ENCODE measurements at places on chromosomes 7 and 10.

DNA sequence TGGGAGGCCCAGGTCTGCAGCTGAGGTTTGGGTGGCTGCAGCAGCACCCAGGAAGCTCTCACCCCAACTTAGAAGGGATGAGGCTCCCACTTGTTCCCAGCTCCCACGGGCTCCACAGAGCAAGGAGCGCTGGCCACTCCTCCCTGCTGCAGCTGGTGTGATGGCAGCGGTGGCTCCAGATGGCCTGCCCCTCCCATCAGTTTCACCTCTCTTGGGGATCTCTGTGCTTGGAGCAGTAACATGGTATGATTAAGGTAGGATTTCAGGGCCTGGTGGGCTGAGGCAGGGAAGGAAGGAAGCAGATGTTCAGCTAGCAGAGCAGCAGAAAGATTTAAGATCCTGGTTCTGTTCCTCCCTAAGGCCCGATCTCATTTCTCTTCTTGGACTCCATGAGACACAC, 66.8 kb upstream of the KIF5B start:
- no peak for DNase-seq

GRCh38 chr7:23264916-23265458, 18.4 kb downstream of the GPNMB start:
- no peak for DNase-seq

GRCh38 chr7:16086743-16087142, 334.6 kb downstream of the CRPPA start:
- DNase-seq, result no peak

GRCh38 chr10:17780727-17781126, 28.4 kb upstream of the MRC1 start:
- no peak for DNase-seq

- DNase-seq, result no peak
These were observed 736.0 kb upstream of the AUTS2 start for GRCh38 chr7:68862261-68862660.

- no peak for DNase-seq
These were observed 238.9 kb upstream of the ETV1 start for GRCh38 chr7:14228341-14228740.

DNA sequence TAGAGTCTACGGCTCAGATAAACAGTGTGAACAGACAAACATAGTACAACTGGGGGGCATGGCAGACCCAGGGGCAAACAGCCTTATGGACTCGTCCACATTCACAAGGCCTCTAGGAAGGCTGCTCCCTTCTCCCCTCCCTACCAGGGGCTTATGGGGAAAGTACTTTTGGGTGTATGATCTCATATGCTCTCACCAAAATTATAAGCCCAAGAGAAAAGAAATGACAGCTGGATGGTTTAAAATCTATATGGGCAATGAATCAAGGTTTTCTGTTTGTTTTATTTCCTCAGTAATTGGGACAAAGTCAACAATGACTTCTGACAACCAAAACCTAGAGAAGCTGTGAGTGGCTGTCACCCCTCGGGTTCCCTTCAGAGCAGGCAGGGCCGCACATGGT, 144.4 kb downstream of the PKD1L1 start:
- no peak for DNase-seq

DNA sequence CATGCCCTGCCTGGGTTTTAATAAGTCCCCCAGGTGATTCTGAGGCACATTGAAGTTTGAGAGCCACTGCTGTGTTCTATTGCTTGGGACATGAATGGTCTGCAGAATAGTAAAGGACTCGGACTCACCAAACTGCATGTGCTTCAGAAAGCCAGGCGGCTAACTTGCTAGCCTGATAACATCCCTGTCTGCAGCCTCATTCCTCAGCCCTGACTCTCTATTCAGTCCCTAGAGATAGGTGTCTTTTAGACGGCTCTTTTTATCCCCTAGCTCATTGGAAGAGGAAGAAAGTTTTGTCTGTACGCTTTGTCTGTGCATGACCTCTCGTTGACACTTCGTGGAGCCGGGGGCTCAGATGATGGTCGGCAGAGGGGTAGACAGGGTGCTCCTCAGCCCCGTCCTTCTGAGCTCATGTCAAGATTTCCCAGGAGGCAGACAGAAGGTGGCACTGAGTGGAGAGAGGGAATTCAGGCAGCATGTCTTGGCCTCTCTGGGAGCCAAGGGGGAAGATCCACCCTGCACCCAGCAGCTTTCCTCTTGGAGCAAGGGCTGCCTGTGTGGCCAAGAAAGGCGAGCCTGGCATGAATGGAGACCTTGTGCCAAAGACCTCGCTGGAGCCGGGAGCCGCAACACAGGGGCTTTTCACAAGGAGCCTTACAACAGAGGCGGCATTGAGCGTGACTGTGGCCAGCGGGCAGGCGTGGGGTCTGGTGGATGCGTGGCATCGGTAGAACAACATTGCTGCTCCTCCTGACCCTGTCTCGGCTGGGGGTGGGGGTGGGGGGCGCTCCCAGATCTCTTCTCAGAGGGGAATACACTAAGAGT, 51.1 kb upstream of the PODXL start:
- DNase-seq, result no peak

DNA sequence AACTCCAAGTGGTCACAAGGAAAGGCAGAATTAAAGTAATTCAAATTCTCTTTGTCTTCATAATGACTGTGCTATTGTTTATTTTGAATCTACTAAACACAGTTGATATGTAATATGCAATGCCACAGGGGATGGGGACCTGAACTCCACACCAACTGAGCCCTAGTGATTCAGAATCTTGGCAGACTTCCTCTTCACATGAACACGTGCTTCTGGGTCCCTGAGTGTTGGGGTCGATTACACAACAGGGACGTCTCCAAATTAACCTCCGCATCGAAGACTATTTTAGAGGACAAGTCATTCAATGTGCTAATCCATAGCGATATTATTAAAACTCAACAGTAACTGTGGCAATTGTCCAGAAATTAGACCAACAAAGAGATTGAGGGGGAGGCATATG, 95.3 kb upstream of the CARD11 start:
- DNase-seq, result no peak

- no peak for DNase-seq
These were observed 474.0 kb upstream of the NRP1 start for GRCh38 chr10:33808475-33808874.

DNA sequence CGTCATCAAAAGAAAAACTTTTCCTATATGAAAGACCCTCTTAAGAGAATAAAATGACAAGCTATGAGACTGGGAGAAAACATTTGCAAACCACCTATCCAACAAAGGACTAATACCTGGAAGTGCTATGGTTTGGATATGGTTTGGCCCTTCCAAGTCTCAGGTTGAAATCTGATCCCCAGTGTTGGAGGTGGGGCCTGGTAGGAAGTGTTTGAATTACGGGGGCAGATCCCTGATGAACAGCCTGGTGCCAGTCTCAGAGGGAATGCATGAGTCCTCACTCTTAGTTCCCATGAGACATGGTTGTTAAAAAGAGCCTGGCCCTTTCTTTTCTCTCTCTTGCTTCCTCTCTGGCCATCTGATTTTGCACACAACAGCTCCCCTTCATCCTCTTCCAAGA, 6.3 kb downstream of the ALDH18A1 start:
- DNase-seq, result no peak

- DNase-seq, result no peak
These were observed 41.6 kb upstream of the MET start for GRCh38 chr7:116630357-116630756.

- DNase-seq, result peak; percentile 32
These were observed 637 bp downstream of the SAMD8 start for GRCh38 chr10:75111907-75112679.
